Stomach (tissue), 19 donors: ENCODE measurements at places on chromosomes 6 and 20. TPM values are rescaled to one million over a fixed set of nuclear protein-coding genes. Genes with fewer than 3 reads are reported as not detected.

GRCh38 chr6:119609865-119610264 lies 260.3 kb upstream of the MAN1A1 start:
- no peak for DNase-seq

DNA sequence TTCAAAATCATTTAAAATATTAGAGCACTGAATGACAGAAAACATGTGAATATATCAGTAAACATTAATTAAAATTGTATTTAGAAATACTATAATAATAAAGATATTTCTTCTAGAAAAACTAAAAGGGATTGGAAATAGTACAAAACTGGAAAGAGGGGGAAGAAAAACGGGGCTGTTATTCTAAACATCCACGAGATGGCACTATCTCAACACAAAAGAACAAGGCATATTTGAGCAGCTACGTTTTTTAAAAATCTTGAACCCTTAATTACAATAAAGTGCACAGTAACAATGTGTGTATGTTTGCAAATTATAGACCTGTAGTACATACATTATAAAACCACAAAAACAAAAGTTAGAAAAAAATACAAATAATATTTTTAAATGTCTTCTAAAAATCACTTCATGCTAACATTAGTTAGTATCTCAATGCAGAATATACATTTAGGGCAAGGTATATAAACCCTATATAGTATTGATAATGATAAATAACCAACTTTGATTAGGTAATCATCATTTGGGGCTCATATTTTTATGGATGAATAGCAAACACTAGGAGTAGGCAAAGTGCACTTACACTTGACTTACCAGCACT lies 42.5 kb upstream of the PNISR start:
- DNase-seq, result no peak

GRCh38 chr6:7189101-7189758 lies 81.5 kb downstream of the RREB1 start:
- no peak for DNase-seq

- no peak for DNase-seq
Measured at GRCh38 chr6:83853178-83854000, at the start of gene RIPPLY2. Gene RIPPLY2, plus strand, starts transcription at chr6:83853360. Its CDS starts 57 bp downstream, at chr6:83853417.

GRCh38 chr6:129643968-129644367 lies 66.0 kb downstream of the ARHGAP18 start:
- DNase-seq, result no peak

DNA sequence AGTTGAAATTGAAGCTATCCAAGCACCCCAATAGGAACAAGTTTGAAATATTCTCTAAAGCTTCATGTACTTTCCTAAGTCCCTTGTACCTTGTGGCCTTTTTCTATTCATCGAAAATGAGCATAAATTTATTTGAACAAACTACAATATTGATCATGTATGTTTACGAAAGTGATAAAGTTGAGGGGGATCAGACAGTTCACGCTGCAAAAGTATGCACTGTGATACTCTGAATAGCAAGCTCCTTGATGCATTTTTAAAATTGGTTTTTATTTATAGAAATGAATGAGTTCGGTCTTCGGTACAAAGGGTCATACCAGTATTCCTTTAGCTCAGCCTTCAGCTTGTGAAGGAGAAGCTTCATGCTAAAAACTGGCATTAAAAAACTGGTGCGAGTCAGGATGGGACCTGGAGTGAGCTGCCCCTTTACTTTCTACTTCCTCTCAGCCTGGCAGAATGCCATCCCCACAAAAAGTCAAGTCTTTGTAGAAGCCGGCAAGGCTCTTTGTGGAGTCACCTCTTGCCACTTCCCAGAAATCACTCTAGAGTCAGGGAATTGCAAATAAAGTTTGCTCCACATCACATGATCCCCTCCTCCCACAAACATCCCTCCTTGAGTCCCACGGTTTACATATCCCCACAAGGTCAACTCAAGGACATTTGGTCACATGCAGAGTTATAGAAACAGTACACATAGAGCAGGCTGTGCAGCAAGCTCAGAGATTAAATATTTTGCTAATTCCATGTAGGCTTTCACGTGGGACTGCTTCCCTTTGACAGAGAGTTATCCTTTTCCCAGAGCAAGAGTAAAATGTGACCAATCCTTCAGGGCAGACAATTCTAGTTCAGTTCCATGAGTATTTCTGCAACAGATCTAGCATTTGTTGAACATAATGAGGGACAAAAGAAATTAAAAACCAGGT lies 34.6 kb upstream of the ADGRF1 start:
- DNase-seq, result peak; percentile 84

DNA sequence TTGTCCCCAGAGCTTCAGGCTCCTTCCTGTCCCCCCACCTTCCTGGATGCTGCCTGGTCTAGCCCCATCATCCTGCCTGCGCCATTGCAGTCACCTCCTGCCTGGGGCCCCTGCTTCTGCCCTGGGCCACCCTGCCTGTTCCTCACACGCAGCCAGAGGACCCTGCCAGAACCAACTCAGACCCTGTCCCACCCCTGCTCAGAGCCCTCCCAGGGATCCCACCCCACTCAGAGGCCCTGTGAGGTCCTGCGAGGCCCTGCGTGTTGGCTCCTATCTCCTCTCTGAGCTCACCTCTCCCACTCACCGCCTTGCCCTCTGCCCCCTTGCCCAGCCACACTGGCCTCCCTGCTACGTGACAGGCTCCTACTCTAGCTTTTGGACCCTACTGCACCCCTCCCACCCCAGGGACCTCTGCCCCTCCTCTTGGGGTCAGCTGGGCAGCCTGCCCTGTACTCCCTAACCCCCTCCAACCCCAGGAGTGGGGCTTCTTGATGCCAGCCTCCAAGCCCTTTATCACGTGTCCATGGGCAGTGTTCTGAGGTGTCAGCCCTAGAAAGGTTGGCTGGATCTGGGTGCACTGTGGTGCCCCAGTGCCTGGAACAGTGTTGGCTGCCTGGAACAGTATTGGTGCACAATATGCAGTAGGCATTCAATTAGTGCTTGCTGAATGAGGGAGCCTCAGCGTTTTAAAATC lies 68.3 kb downstream of the CEBPB start:
- DNase-seq, result no peak

DNA sequence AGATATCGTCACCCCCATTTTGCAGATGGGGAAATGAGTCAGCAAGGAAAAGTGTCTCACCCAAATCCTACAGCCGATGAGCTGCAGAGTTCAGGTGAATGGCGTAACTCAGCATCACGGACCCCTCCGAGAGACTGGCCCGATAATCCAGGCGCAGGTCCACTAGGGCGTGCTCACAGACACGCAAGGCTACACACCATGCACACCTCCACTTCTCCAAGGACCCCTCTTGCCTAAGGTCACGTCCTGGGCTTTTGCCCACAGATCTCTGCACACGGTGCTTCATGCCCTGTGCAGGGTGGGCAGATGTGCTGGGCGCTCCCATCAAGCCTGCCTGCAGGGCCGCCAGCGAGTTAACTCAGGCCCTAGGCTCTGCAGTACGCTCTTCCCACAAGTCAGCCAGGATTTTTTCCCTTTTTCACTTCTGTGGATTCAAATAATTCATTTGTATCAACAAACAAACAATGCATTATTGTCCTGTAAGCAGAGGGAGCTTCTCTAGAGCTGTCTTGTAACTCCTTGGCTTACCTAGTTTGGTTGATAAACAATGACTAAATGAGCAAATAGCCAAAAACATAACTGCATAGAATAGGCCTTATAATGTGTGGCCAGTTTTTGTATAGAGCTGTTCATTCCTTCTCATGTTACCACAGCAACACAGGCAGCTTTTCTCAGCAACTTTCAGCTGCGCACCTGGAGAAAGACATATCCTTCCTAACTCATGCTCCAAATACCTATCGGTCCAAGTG lies 139.1 kb downstream of the AGPAT4 start:
- DNase-seq, result no peak

GRCh38 chr6:40807484-40807883 lies 220.3 kb upstream of the LRFN2 start:
- DNase-seq, result no peak

GRCh38 chr20:2871661-2872458 lies 1.4 kb upstream of the PTPRA start:
- DNase-seq, result no peak

DNA sequence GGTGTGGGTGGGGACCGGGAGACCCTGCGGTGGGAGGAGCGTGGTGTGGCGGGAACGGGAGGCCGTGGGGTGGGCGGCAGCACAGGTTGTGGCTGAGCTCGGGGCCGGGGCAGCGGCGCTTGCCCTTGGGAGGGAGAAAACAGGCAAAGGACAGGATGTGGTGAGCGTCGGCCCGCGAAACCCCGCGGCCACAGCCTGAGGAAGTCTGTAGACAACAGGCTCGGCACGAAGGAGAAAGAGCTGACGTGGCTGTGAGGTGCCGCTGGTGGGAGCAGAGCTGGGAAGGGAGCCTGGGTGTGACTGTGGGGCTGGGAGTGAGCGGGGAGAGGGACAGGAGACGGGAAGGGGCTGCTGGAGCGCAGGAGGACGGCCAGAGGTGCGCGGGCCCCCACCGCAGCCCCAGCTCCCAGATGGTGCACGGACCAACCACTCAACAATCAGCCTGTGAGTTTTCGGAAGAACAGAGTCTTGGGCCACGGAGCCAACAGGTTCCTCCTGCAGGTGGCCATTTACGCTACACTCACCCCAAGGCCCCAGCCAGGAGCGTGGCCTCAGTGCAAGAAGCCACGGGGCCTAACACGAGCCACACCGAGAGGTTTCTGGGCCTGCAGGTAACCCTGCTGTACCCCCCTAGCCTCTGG lies 202.8 kb downstream of the DLL1 start:
- peak; percentile 35 for DNase-seq

DNA sequence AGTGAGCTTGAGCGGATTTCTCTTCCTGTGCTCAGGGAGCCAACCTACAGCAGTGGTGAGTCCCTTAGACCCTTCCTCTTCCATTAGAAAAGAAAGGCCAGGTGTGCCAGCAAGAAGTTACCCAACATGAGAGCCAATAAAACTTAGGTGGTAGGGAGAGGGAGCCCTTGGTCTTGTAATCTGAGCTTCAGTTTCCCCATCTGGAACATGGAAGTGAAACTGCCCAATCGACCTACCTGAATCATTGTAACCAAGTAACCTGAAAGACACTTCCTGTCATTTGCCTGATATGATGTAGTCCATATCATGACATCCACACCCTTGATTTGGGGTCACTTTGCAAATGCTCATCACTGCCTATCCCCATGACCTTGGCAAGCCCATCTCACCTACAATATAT lies 66.4 kb downstream of the MDGA1 start:
- DNase-seq, result no peak

GRCh38 chr6:3560211-3560610 lies 103.4 kb upstream of the SLC22A23 start:
- no peak for DNase-seq

DNA sequence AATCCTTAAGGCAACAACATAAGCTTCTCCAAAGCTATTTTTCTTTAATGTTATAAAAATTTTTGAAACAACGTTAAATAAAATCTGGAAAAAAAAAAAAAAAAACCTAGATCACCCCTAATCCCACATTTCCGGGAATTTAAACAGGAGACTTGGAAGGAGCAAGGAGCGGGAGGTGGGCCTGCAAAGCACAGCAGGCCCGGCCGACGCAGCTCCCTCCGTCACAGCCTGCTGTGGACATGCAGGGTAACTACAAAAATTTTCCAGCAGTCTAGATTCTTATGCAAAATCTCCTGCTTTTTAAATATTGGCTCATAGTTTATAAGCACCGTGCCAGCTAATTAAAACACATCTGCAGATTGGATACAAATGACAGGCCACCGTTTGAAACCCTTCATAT lies 23.5 kb downstream of the FOXF2 start:
- DNase-seq, result no peak

GRCh38 chr6:5199283-5199682 lies 61.5 kb downstream of the LYRM4 start:
- no peak for DNase-seq

DNA sequence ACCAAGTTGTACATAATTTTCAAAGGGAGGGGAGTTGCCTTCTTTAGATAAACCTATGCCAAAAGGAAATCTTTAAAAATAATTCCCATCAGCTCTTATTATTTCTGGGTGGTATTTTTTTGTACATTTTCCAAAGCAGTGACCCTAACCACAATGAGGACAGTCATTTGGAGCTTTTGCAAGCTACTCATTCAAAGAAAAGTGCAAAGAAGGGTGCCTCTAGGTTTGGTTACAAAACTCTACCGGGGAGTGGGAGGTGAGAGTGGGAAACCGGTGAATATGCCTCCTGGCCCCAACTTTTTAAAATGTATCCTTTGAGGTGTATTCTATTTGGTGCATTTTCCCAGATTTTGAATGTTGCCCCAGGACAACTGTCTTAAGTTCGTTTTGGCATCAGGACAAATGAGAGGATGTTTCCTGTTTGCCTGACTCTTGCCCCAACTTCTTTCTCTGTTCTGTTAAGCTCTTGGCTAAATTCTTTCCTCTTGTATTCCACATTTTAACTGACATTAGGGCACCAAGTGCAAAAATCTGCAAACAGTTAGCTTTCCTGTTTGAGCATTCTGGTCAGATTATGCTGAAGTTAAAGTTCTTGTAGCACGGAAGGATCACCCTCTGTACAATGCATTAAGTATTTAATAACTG lies 78.9 kb downstream of the SLX4IP start:
- no peak for DNase-seq

GRCh38 chr20:6637160-6637579 lies 130.3 kb upstream of the BMP2 start:
- peak; percentile 7 for DNase-seq

DNA sequence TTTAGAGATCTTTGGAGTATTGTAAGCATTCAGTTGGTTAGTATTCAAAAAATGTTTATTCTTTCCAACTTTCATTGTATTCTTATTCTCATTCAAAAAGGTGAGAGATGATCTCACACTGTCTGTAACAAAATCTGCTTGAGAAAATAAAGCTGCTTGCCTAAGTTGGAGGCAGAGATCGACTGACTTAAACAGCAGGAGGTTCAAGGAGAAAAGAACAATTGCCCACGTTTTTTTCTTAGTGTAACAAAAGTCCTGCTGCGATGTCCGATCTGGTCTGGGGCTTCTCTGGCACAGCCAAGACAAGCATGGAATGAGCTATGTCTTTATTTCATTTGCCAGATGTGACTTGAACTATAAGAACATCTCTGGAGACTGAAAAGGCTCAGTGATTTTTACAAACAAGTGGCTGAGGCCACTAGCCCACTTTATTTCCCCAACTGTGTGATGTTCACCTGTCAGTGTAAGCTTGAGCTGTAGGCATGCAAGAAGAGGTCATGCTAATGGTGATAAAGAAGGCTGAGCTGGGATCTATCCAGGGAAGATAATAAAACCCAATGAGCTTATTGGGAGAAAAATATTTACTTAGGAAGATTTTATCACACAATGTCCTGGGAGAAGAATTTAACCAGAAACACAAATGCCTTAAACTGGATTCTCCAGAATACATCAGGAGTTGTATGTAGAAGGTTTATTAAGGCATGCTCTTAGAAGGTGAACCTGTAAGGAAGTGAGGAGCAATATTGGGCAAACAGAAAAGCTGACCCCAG lies 580.1 kb upstream of the BTBD3 start:
- DNase-seq, result no peak

- no peak for DNase-seq
Measured at GRCh38 chr6:44650947-44651346, 263.4 kb downstream of the CDC5L start.

- DNase-seq, result no peak
Measured at GRCh38 chr20:2138396-2138795, 36.8 kb downstream of the STK35 start.

GRCh38 chr6:155050311-155050710 lies 55.2 kb downstream of the TIAM2 start:
- DNase-seq, result no peak

The NR2E1 gene
- not detected for total RNA-seq

The DEFB132 gene
- not detected for total RNA-seq

The FAM184A gene
- total RNA-seq, result 3.1 TPM

The AGER gene
- 0.87 TPM for total RNA-seq

The MPIG6B gene
- total RNA-seq, result not detected

The OVOL2 gene
- total RNA-seq, result 10.7 TPM

The ADAM33 gene
- 109 TPM for total RNA-seq

The PAQR8 gene
- 14.6 TPM for total RNA-seq

The PHACTR3 gene
- not detected for total RNA-seq

The ANKEF1 gene
- 5.8 TPM for total RNA-seq

The PLN gene
- total RNA-seq, result 2.3 TPM
